ENCODE measurements at places on chromosomes 4 and X.

DNA sequence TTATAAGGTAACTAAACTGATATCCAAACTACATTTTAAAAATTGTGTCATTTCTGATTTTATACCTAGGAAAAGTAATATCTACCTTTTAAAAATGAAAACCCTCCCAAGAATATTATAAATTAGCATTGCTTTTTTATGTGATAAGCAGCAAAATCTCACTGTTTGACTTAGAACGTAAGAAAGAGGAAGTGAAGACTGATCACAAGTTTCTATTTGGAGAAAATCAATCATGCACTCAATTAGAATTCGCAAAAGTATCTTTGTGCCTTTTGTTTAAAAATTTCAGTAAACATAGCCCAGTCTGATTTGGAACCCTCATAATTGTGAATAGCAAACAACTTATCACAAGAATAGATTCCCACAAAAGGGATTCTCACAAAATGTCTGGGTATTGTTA, 142.7 kb downstream of the TENM3 start:
- DNase-seq: no peak

DNA sequence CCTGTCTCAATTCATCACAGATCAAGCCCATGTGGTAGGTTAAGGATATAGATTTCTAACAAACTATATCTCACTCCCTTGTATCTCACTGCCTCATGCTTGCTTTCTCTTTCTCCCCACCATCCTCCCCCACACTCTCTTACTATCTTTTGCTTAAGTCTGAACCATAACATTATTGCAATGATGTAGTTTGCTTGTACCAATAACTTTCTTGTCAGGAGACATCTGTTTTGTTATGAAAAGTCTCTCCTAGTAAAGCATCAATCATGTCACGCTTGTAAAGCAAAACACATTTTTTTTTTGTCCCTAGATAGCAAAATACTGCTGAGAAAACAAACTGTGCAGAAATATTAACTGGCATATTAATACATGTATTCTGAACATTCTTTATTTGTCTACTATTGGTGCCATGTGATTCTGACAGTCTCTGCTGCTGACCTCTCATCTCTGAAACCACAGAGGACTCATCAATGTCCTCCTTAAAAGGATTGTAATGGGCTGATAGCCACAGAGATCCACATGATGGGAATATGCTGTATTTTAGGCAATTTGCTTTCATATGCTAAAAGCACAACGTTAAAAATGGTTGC, 217.5 kb downstream of the VEGFC start:
- no peak for DNase-seq

GRCh38 chr4:116632269-116632668, 453.1 kb downstream of the TRAM1L1 start:
- no peak for DNase-seq

GRCh38 chr4:101103381-101104142, 243.8 kb downstream of the PPP3CA start:
- DNase-seq: no peak

DNA sequence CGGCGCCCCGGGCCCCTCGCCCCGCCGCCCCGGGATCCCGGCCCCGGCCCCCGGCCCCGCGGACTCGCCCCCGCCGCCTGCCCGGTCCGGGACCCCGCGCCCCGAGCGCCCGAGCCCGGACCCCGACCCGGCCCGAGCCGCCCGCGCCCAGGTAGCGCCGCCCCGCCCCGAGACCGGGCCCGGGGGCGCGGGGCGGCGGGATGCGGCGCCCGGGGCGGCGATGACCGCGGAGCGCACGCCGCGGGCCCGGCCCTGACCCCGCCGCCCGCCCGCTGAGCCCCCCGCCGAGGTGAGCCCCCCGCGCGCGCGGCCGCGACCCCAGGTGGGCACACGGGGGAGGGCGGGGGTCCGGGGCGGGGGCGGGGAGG, 224 bp downstream of the FGFRL1 start:
- no peak for DNase-seq

Measured in CD4-positive, alpha-beta T cell treated with Interleukin-2 at 100 ng/mL for 4 hours (primary cell).